ENCODE measurements at places on chromosomes 11 and 22.

DNA sequence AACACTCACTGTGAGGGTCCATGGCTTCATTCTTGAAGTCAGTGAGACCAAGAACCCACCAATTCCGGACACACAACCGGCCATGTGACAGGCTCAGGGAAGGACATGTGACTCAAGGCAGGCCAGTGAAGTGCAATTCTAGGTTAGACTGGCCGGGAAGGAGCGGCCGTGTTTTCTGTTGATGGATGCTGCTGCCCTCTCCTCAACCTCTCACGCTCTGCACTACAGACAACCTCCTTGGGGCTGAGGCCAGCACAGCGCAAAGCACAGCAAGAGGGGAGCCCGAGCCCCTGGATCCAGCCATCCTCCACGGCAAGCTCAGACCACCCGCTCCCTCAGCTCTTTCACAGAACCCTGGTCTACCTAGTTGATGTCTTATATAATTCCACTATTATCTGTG lies 2.8 kb downstream of the NUDT8 start:
- no peak for DNase-seq

GRCh38 chr11:132999516-132999915 lies 532.8 kb downstream of the OPCML start:
- no peak for DNase-seq

- DNase-seq = no peak
Observed at GRCh38 chr11:44976576-44976975, 25.9 kb upstream of the TP53I11 start.

GRCh38 chr22:21055564-21055834 lies 9.8 kb downstream of the LRRC74B start:
- no peak for DNase-seq

GRCh38 chr22:23499845-23500500 lies 80.1 kb downstream of the IGLL1 start:
- no peak for DNase-seq

- DNase-seq = no peak
Observed at GRCh38 chr11:72041364-72042063, 38.8 kb downstream of the NUMA1 start.

GRCh38 chr11:37688456-37688855 lies 1090.4 kb upstream of the RAG2 start:
- no peak for DNase-seq

DNA sequence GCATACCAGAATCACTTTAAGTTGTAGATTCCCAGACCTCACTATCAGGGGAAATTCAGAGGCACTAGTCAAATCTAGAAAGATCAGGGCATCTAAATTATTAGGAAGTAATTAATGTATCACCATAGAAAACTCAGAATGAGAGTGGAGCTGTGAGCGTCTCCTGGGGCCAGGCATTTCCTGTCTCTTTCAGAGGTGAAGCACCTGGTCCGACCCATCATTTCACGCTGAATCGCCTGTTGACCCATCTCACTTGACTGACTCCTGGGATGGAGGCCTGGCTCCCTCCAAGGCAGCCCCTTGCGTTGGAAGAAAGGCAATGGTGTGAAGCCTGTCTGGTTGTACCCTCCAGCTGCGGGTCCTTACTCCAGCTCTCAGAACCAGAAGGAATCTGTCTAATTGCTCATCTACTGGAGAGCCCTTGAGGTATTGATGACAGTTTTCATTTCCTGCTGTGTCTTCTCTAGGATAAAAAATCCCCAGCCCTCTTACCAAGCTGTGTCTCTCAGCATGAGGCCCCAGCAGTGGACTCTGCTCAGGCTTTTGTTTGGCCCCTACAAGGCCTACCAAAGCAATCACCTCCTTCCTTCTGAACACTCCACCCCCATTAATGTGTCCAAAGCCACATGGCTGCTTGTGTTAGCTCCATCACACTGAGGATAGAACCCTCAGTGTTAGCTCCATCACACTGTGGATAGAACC lies 93.2 kb upstream of the SYT13 start:
- no peak for DNase-seq

GRCh38 chr22:30435674-30436126 lies 10.1 kb downstream of the MTFP1 start:
- peak; percentile 55 for DNase-seq

DNA sequence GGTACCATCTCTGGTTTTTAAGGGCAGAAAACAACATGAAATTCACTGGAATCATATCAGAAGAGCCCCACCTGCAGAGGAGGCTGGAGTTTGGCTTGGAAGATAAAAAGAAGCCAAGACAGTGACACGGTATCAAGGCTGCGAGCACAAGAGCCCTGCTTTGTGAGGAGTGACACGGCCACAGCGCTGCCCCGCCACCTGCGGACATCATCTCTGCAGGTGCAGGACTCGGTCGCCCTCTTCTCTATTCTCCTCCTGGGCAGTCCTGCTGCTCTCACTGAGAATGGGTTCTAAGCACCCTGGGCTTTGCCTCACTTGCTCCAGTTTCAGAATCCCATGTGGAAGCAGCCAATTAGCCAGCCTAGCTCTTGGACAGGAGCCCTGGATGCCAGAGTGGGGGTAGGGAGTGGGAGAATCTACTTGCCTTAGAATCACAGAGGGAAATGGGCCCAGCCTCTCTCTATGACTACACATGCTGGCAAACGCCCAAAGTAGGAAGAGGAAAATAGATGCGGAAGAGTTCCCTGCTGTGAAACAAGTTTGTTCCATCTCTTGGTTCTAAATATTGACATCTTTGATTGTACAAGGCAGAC lies 17.1 kb downstream of the APOL4 start:
- DNase-seq = no peak

Measured in stimulated activated CD4-positive, alpha-beta T cell treated with anti-CD3 and anti-CD28 coated beads, Interleukin-1b, Interleukin-23, amount 100 ng/mL, for 1 hour (primary cell).